ENCODE measurements at places on chromosomes 2 and 18.

GRCh38 chr18:55509631-55510324 is 78.2 kb downstream of the TCF4 start:
- no peak for DNase-seq

- DNase-seq, result no peak
Observed at GRCh38 chr2:205424326-205424725, 258.0 kb upstream of the NRP2 start.

- no peak for DNase-seq
Observed at GRCh38 chr2:65708086-65708485, 275.7 kb upstream of the SPRED2 start.

DNA sequence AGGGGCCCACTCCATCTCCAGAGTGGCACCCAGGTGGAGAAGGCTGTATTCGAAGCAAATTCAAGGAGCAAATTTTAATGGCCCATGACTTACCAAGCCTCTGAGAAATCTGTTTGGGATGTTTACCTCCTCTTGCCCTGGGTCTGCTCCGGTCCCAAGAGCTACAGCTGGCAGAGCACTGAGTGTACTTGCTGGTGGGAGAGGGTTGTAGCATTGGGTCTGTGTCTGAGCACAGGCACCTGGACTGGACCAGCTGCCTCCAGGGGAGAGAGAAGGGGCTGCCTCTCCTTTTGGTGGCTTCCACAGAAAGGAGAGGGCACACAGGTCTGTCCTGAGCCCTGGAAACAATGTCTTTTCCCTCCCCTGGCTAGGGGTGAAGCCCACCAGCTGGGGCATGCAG is 9.8 kb downstream of the EN1 start:
- no peak for DNase-seq

GRCh38 chr2:141728886-141729285 is 401.9 kb downstream of the LRP1B start:
- DNase-seq, result no peak

DNA sequence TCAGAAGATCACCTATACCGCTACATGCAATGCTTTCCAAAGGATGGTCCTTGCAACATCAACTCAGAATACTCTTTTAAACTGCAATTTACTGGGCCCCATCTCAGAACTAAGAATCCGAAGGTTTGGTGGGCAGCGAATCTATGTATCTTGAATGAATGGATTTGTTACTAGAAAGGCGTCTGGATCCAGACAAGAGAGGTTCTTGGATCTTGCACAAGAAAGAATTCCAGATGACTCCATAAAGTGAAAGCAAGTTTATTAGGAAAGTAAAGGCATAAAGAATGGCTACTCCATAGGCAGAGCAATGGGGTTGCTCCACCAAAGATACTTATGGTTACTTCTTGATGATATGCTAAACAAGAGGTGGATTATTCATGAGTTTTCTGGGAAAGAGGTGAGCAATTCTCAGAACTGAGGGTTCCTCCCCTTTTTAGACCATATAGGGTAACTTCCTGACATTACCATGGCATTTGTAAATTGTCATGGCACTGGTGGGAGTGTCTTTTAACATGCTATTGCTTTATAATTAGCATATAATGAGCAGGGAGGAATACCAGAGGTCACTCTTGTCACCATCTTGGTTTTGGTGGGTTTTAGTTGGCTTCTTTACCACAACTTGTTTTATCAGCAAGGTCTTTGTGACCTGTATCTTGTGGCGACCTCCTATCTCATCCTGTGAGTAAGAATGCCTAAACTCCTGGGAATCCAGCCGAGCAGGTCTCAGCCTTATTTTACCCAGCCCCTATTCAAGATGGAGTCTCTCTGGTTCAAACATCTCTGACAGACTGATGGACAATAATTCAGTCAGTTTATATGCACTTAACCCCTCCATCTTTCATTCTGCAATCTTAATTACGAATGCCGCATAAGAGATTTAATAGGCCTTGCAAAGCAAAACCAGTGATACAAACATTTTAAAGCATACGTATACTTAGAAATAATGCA is 7.5 kb upstream of the RMDN2 start:
- DNase-seq, result no peak

DNA sequence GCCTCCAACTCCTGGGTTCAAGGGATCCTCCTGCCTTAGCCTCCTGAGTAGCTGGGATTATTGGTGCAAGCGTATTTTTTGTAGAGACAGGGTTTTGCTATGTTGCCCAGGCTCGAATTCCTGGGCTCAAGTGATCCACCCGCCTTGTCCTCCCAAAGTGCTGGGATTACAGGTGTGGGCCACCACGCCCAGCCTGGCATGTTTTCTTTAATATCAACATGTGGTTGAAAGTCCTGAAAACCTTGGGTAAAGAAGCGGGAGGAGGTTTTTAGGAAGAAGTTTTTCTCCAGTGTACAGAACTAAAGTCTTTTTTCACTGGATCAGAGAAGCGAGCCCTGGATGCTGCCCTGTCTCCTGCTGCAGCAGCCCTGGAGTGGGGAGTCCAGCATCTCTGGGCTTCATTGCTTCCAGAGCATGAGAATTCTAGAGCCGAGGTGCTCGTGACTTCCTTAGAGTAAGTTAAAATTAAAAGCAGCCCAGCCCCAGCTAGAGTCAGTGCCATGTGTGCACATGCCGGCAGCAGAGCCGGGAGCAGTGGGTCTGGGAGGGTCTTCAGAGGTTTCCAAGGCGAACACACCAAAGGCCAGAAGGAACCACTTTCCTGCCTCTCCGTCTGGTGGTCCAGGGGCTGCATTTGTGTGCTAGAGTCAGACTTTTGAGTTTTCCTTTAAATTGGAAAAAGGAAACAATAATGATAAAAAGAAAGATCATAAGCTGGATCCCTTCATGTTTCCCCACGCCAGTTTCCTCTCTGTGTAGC is 31.2 kb downstream of the ITGB1BP1 start:
- DNase-seq, result no peak

DNA sequence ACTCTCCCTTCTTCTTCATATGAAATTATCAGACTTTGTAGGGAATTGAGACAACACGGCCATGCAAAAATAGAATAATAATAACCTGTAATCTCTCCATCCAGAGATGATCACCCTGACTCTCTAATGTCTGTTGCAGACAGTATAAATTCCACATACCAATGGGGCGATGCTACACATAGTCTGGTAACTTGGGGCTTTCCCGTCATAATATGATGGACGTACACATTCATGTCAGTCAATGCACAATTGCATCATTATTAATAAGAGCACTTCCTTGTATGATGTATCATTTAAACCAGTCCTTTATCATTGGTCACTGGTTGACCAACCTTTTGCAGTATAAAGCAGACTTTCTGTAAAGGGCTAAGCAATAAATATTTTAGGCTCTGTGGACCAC is 39.5 kb upstream of the SCLY start:
- DNase-seq, result no peak

GRCh38 chr2:177262092-177262491 is 2.4 kb downstream of the NFE2L2 start:
- DNase-seq, result no peak

GRCh38 chr2:68279691-68280090 is 27.4 kb upstream of the PPP3R1 start:
- no peak for DNase-seq

Measured in stimulated activated CD8-positive, alpha-beta memory T cell treated with anti-CD3 and anti-CD28 coated beads, Interleukin-15, amount 100 ng/mL, for 4 hours (primary cell).